ENCODE measurements at places on chromosomes 12 and 14.

GRCh38 chr12:29957835-29958234, 174.1 kb upstream of the TMTC1 start:
- no peak for DNase-seq

GRCh38 chr14:74601982-74602381, 10.1 kb downstream of the LTBP2 start:
- no peak for DNase-seq

GRCh38 chr12:24950231-24950834, 1.4 kb upstream of the BCAT1 start:
- DNase-seq, result no peak

DNA sequence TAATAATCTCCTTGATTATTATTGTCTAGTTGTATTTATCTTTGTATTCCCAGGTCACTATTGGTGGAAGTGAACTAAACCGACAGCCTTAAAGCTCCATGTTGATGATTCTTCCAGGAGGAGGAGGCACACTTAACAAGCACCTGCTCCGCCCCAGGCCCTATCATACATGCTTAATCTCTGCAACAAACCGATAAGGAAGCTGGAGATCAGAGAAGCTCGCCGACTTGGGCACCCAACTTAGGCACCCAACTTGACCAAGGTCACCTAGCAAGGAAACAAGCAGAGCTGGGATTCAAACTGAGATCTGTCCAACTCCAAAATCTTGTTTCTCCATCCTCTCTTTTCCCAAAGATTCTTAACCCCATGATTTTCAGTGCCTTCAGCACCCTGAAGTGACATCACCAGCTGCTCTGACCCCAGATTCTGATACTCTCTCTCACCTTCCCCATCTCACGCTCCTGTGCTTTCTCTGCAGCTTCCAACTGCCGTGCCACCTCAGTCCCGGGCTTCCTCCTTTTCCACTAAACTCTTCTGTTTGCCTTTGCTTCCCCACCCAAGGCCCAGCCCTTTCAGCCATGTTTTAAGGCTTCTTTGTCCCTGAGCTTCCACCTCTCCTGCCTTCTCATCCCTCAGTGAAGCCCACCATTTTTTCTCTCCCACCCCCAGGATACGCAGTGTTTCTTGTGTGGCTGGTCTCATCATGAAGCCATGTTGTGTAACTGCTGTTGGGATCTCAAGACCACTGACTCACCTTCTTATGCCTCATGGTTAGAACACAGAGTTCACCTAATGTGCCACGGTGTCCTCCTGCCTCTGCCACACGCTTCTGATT, 6.6 kb upstream of the KRT18 start:
- no peak for DNase-seq

GRCh38 chr12:15741082-15741481, 48.1 kb downstream of the EPS8 start:
- DNase-seq, result no peak

DNA sequence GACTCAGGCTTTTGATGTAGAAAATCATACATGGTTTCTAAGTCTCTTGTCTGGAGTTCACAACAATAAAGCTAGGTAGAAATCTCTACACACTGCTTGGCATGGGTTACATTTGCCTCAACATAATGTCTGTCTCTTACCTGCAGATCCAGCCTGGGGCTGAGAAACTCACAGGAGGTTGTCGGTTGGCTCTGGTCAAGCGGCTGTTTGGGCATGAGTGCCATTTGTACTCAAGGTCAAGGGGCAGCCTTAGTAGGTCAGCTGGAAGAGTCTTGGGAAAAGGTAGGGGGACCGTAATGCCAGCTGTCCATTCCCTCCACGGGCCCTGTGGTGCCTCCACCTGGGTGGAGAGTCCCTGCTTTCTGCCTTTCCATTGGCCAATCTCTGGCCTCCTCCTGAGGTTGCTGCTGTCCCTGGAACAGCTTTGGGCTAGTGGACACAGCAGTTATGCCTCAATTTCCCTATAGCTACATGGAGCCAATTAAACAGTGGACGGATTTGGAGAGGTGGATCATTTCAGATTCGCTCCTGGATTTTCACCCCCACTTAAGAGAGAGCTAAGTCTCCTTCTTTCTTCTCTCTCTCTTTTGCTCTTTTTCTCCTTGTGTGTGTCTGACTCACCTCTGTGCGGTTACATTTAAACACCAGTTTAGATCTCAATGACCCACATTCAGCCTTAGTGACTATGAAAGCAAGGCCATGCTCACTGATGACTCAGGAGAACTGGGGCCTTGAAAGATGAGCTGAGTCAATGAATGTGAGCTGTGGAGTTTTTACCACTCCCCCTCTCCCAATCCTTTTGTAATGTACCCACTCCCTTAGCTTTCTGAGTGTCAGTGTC, 132.8 kb upstream of the HIF1A start:
- peak; percentile 63 for DNase-seq

- no peak for DNase-seq
Measured at GRCh38 chr12:67410246-67410645, 141.1 kb downstream of the CAND1 start.

DNA sequence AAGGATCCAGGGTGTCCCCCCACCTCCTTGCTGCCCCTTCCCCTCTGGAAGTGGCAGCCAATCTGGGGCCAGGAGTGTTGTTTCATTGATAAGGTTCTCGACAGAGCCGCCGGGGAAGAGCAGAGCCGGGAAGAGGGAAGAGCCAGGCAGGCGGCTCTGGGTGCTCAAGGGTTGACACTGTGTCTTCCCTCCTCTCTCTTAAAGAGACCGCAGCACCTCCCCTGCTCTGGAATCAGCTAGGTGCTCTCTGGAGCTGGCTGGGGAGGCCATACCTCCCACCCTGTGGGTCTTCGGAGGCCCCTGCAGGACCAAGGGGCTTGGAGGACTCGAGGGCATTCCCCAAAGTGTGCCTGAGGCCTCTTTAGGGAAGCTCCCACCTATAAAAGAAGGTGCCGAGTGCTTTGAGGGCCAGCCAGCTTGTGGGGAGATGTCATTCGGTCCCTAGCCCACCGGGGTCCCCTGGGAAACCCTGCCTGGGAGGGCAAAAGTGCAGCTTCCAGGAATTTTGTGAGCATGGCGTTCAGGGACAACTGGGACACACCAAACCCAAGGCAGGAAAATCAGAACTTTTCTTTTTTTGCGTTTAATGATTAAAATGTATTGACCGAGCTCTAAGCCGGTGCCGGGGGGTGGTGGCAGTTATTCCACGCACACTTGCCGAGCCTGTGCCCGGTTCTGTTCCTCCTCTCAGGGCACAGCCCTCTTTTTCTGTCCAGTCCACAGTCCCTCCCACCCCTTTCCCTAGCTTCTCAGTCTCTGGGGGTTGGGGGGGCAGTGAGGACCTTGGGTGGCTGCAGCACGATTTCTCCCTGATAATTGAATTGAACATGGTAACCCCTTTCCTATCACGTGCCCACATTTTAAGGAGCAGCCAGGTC, 3.0 kb downstream of the SETD1B start:
- no peak for DNase-seq

DNA sequence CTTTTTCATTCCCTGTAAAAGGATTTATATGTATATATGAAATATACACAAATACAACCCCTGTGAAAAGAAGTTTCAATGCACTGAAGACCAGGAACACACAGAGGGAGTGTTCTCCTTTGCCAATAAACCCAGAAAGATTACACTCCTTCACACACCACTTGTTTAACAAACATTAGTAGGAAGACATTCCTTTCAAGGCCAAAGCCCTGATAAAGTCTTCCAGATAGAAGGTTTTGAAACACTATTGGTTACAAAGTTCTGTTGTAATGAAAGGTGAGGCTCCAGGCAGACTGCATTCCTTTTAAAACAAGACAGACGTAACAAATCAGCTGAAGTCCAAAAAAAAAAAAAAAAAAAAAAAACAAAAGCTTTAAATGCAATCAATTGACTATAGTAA, 81.0 kb downstream of the PTPN21 start:
- DNase-seq, result no peak

DNA sequence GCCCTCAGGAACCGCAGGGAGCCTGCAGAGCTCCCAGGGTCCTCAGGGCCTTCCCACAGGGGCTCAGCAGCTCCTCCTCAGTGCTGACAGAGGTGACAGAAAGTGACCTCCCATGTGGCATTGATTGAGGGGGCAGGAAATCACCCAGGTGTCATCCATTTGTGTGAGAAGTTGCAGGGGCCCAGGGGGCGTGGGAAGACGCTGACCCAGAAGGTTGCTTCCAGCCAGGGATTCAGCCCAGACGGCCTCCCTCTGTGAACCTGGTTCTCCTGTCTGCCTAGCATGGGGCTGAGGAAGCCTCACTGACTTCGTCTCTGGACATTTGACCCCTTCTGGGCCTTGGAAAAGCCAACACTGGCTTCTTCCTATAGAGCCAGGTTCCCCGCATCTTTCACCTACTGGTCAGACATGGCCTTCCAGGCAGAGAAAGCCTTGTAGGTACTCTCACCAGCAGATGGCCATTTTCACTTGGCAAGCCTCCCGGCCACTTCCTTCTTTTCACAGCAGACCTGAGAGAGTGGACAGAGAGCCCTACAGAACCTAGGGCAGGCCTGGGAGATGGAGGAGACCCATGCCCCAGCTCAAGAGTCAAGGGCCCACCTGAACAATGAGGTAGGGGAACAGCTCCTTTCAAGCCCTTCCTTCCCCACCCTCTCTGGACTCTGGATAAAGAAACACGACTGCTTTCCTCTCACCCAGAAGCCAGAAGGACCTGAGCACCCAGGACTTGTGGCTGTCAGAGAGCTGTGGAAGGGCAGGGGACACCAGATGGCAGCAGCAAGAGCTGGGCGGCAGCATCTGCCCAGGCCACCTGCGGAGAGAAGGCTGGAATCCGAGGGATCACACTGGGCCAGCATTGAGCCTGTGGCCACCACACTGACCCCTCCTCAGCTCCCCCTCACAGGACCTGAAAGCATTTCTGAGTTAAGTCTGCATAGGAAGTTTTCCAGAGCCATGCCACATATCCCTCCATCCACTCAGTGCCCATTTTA, 377.8 kb downstream of the DPF3 start:
- DNase-seq, result peak; percentile 35

DNA sequence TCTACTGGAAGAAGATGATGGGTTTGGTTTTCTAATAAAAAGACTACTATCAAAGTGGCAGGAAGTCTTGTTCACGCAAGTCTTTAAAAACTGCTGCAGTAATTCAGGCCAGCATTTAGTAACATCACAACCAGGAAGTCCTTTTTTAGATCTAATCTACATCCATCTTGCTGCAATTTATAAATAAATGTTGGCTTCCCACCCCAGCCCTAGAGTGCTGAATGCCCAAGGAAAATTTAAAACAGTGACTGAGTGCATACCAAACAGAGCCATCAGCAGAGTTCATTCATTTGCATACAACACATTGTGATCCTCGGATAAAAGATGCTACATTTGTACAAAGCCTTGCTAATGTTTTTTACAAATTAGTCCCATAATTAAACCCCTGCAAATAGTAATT, 72.1 kb downstream of the PHLDA1 start:
- DNase-seq, result no peak

DNA sequence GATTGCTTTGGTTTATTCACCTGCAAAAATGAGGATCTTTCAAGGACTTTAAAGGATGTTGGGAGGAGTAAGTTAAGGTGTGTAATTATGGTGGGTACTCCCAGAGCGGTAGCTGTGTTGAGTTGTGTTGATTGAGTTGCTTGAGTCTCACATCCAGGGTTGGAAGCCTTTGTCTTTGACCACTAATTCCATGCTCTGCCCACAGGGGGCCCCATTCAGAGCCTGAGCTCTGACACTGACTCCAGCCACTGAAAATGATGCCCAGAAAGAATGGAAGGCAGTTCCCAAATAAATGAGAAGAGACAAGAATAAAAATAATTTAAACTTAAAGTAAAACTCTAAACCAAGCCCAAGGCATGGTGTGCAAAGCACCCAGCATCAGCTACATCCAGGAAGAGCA, 237.4 kb upstream of the PWP1 start:
- DNase-seq, result no peak

GRCh38 chr12:44833561-44833960, 42.6 kb downstream of the NELL2 start:
- DNase-seq, result no peak

GRCh38 chr14:56494167-56494566, 85.4 kb upstream of the TMEM260 start:
- DNase-seq, result no peak

DNA sequence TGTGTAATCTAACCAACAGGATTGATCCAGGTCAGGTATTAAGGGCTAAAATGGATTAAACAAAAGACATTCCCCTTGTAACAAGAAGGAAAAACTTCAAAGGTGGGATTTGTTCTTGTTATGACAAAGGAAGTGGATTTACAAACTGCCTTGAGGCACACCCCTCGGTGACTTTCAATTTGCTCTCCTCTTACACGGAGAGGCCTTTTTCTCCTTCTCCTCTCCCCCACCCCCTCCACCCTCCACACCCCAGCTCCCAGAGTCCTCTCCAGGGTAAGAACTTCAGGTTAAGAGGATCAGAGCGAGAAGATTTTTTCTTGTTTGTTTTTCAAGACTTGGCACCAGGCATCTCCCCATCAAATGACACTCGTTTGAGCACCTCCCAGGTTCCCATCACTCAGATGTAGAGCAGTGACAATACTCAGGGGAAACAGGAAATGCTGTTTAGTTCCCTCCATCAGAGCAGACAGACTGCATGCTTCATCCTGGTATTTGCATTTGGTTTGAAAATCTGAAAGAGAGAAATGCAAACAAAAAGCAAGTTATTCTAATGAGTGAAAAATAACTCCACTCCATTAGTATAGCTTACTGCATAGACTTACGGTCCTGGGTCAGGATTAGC, 77.6 kb upstream of the TMEM260 start:
- DNase-seq, result no peak

DNA sequence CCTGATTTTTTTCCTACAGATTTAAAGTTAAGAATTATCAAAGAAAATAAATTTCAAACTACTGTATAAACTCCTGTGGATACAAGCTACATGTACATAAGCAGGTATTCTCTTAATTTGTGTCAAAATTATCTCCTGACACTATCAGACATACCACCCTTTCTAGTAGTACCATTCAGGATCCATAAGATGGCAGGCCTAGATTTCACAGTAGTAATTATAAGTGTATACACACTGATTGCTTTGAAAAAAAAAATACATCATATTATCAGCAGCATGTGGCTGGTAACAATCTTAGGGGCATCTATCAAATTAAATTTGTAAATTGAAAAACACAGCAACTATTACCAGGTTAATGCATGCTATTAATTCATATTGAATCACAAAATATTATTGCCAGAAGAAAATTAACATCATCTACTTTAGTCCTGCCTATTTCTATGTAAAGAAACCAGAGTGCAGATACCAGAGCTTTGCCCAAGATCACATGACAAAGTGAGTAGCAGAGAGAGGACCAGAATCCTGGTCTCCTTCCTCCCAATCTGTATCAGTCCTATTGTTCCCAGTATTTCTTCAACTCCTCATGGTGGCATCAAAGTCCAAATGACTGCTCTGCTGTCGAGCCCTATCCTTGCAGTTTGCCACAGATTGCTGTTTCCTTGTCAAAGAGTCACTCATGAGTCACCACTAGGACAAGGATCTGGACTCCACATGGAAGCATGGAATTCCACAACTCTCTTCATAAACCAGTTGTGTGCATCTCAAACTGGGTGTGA, 27.7 kb upstream of the CALM1 start:
- no peak for DNase-seq

DNA sequence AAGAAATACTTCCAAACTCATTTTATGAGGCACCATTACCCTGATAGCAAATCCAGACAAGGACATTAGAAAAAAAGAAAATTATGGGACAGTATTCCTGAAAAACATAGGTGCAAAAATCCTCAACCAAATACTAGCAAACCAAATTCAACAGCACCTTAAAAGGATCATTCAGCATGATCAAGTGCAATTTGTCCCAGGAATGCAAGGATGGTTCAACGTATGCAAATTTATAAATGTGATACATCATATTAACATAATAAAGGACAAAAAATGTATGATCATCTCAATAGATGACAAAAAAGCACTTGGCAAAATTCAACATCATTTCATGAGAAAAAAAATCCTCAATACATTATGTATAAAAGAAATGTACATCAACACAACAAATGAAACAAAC, 162.9 kb downstream of the DUSP6 start:
- DNase-seq, result no peak

- DNase-seq, result no peak
Measured at GRCh38 chr12:93825501-93825888, 148.3 kb downstream of the CRADD start.

Measured in Calu3 (cell line).